Left forelimb (tissue), 1 donor: ENCODE measurements at places on chromosomes 6 and 20.

DNA sequence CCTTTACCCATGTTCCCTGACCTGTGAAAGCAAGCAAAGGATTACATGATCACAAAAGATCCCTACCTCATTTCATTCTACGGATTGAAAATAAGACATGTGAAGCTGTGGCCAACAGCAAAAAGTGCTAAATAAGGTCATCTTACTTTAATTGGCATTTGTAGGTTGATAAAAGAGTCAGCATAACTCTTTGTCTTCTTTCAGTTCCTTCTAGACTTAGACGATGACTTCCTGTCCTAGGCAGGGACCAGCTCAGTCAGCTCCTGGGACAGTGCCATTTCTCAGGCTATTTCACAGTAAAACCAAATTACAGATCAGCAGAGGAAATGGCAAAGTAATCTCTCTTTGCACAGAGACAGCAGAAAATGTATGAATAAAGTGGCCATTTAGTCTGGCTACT is 480.7 kb downstream of the RFPL4B start:
- DNase-seq: no peak

DNA sequence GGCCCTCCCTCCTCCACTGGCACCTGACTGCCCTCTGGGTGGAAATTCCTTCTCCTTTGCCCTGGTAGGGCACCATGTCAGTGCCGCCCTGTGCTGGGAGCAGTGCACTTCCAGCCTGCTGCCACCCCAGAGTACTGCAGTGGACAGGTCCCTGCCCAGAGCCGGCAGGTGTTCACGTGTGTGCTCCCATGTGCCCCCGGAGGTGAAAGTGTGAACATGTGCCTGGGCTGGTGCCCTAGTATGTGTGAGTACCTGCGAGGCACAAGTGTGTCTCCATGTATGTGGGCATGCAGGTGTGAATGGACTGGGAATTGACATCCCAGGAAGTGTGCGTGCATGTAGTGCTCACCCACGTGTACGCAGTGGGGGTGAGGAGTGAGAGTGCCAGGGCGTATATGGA is 29.4 kb downstream of the SDCBP2 start:
- DNase-seq: no peak

- DNase-seq: no peak
These were observed 266.7 kb upstream of the SULF2 start for GRCh38 chr20:48051794-48052474.

DNA sequence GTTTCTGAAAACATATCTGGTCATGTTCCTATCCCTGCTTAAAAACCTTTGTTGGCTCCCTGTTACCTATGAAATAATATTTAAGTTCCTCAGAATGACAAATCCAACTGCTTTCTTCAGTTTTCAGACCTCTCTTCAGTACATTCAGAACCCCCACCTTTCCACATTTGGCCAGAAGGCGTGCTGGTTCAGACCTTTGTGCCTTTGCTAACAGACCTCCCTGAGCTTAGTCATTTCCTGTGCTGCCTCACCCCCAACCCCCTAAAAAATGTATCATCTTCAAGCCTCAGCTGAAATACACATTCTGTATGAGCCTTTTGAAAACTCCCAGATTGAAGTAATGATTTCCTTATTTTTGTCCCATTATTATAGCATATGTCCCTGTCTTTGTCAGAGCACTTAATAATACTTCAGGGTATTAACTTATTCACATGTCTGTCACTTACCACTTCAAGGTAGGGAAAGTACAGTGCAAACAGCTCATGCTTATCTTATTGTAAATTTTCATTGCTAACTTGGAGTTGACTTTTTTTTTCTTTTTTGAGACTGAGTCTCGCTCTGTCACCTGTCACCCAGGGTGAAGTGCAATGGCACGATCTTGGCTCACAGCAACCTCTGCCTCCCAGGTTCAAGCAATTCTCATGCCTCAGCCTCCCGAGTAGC is 19.7 kb downstream of the FAM217A start:
- DNase-seq: no peak

DNA sequence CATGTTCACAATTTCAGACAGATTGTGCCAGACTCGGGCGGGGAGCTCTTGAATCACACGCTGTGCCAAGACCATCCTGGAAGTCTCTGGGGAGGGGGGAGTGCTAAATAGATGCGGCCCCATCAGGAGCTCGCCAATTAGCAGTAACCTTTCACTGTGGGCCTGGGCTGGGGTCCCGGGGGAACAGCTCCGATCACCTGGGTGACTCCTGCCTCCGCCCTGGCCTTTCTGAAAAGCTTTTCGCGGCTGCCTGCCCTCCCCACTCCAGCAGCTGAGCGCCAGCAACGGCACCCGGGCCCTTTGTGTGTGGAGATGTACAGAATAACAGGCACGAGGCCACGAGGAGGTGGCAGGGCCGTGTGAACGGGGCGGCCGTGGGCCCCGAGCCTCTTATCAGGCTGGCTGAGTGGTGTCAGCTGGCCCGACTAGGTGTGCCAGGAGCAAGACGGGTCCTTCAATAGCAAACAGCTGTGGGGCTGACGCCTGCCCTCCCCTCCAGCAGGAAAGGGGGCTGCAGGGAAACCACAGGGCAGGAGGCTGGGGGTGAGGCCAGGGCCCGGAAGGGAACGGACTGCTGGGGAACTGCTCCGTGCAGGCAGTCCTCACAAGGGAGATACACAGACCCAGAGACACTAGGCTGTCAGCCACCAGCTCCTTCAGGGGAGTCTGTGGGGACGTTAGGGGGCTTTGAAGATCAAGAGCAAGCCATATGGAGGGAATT is 56.8 kb downstream of the NOL4L start:
- no peak for DNase-seq

- DNase-seq: no peak
These were observed 85.5 kb upstream of the RPS6KA2 start for GRCh38 chr6:166712286-166713228.
